ENCODE measurements at places on chromosomes 12 and 14. TPM values are rescaled to one million over a fixed set of nuclear protein-coding genes. Genes with fewer than 3 reads are reported as not detected.

SLCO1B3 gene
- total RNA-seq: not detected

DNA sequence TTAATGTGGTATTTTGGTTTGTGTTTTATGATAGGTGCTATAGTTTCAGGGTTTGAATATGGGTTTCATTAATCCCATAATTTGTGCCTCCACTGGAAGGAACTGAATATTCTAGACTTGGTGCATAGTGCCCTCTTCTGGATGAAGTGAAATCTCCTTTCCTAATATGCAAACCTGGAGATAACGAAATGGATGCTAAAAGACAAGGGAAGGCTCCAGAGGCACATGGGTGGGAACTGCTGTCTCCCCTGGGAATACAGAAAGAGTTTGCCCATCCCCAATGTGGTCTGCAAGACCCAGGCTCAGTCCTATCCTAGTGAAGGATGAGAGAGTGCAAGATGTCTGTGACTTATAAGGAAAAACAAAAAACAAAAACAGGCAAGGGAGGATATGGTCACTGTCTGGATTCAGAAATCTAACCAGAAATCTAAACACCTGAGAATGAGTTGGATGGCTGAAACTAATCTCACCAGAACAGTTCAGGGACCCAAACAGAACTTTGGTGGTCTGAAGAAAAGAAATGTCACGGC lies 142.3 kb upstream of the TMPO start:
- DNase-seq: peak; percentile 82
- peaks cover 31% of the 10 kb centered on the region for H3K4me1 ChIP-seq
- H3K4me3 ChIP-seq: no peak overlapping the region
- H3K27ac ChIP-seq: peak overlapping the region; percentile 80

GRCh38 chr12:13981990-13982389 lies 588 bp upstream of the GRIN2B start:
- H3K4me1 ChIP-seq: no peaks in the 10 kb centered on the region
- H3K36me3 ChIP-seq: no peaks in the 10 kb centered on the region
- DNase-seq: no peak
- no peak overlapping the region for H3K4me3 ChIP-seq
- no peak overlapping the region for H3K27ac ChIP-seq
- no peaks in the 10 kb centered on the region for H3K27me3 ChIP-seq

EML5 gene
- 0.06 TPM for total RNA-seq

DNA sequence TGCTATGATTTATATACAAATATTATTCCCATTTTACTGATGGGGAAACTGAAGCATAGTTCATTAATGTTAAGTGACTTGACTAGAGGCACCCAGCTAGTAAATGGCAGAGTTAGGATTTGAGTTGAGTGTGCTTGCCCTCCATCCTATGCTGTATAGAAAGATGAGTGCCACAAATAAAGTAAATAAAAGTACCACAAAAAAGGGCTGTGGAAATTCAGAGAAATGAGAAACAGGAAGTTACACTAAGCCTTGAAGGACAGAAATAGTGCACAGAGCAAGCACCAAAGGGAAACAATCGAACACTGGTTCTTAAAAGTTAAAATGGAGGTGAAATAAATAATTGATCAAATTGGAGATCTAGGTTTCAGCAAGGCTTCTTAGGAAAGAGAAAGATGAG lies 9.2 kb upstream of the ABCD2 start:
- H3K27me3 ChIP-seq: no peaks in the 10 kb centered on the region
- no peaks in the 10 kb centered on the region for H3K36me3 ChIP-seq
- DNase-seq: no peak
- no peak overlapping the region for H3K4me3 ChIP-seq

- H3K4me1 ChIP-seq: no peaks in the 10 kb centered on the region
- DNase-seq: no peak
- H3K4me3 ChIP-seq: no peak overlapping the region
- peaks cover 3% of the 10 kb centered on the region for H3K27me3 ChIP-seq
- no peaks in the 10 kb centered on the region for H3K36me3 ChIP-seq
Measured at GRCh38 chr12:47570151-47570550, 135.7 kb downstream of the RPAP3 start.

DNA sequence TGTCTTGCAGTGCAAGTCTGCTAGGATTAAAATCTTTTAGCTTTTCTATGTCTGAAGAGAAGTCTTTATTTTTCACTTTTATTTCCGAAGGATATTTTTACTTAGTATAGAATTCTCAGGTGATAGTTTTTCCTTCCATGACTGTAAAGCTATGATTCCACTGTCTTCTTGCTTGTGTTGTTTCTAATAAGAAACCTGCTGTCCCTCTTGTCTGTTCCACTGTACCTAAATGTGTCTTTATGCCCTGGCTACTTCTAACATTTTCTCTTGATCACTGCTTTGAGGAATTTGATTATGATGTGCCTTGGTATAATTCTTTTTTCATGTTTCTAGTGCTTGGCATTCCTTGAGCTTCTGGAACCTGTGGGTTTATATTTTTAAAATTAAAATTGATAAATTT lies 228.7 kb downstream of the CACNA1C start:
- no peak for DNase-seq
- peaks cover 23% of the 10 kb centered on the region for H3K27me3 ChIP-seq
- H3K4me3 ChIP-seq: no peak overlapping the region
- H3K36me3 ChIP-seq: no peaks in the 10 kb centered on the region
- no peaks in the 10 kb centered on the region for H3K4me1 ChIP-seq

ACVRL1 gene
- total RNA-seq: 0.36 TPM

LMO3 gene
- total RNA-seq: 7.4 TPM

GRCh38 chr14:56241461-56241860 lies 123.2 kb downstream of the PELI2 start:
- no peaks in the 10 kb centered on the region for H3K36me3 ChIP-seq
- H3K4me3 ChIP-seq: no peak overlapping the region
- no peak for DNase-seq
- no peaks in the 10 kb centered on the region for H3K27me3 ChIP-seq

DNA sequence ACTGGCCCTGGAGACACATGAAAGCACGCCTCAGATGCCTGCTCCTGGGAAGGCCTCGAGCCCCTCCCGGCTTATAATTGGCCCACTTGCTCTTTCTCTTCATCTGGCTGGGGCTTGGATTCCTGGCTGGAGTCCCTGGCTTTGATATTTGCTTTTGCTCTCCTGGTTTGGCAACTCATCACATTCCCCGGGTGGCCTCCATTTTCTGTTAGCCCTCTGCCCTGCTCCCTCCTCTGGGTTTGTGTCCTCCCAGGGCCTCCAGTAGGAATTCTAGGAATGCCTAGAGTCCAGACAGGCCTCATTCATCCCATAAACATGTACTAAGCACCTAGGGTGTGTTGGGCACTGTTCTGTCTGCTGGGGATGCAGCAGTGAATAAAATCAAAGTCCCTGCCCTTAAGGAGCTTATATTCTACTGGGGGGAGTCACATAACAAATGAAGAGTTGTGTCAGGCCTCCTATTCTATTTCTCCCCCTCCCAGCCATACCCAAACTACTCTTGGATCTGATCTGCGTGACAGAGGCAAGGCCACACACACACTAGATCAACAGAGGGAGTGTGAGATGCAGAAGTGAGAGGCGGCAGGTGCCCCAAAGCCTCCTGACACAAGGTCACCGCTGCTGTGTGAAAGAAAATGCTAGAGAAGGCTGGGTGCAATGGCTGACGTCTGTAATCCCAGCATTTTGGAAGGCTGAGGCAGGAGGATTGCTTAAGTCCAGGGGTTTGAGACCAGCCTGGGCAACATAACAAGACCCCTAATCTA lies 21.3 kb upstream of the TSPAN9 start:
- H3K4me1 ChIP-seq: peaks cover 2% of the 10 kb centered on the region
- no peak overlapping the region for H3K27ac ChIP-seq
- no peaks in the 10 kb centered on the region for H3K36me3 ChIP-seq
- no peak overlapping the region for H3K4me3 ChIP-seq
- no peak for DNase-seq

ANP32D gene
- total RNA-seq: not detected

DNA sequence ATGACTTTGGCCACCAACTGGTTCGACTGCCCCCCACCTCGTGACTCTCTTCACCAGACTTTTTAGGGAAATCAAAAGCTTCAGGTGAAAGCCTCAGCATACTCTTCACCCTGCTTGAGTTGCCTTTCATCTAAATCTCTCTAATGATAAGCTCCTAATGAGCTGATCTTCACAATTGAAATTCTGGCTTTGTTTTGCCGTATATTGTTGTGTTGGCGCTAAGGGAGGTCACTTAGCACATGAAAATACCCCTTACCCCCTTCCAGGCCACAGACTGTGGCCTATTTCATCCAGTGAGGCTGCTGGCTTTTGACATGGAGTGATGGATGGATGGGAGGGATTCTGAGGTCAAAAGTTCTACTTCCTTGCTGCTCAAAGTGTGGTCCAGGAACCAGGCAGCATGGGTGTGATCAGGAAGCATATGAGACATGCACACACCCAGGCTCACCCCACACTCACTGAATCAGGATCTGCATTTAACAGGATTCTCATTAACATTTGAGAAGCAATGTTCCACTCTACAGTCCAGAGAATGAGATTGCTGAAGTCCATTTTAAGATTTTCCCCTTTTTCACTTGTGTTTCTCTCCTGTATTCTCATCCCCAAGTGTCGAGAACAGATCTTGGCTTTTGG lies 131.4 kb downstream of the DACT1 start:
- H3K4me3 ChIP-seq: no peak overlapping the region
- no peaks in the 10 kb centered on the region for H3K36me3 ChIP-seq
- H3K27me3 ChIP-seq: no peaks in the 10 kb centered on the region
- peaks cover 21% of the 10 kb centered on the region for H3K4me1 ChIP-seq
- DNase-seq: no peak

MEG3 gene
- total RNA-seq: 419 TPM

SLC4A8 gene
- 0.08 TPM for total RNA-seq

DNA sequence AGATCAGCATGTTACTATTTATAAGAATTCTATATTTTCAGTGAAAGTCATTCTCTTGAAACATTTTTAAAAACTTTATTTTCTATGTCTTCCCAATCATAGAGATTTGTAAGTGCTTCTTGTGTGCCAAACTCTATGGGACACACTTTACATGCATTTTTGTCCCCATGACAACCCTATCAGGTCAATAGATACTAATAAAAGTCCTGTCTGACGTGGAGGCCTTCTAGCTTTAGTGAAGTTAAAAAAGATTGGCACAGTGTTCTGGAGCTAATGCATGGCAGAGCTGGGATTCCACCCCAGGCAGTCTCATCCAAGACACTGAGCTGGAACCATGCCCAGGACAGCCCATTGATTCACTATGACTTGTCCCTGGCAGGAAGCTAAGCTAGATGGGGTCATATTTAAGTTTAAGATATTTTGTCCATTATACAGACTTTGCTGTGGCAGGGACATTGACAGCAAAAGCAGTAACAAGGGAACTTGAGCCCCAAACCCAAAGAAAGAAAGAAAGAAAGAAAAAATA lies 28.1 kb downstream of the TTC6 start:
- no peaks in the 10 kb centered on the region for H3K27me3 ChIP-seq
- H3K27ac ChIP-seq: no peak overlapping the region
- H3K4me3 ChIP-seq: no peak overlapping the region
- H3K4me1 ChIP-seq: no peaks in the 10 kb centered on the region
- DNase-seq: no peak
- no peaks in the 10 kb centered on the region for H3K36me3 ChIP-seq
